ENCODE measurements at places on chromosomes 12 and 14.

- no peak for DNase-seq
- no peak overlapping the region for H3K27ac ChIP-seq
- H3K4me1 ChIP-seq = peaks cover 41% of the 10 kb centered on the region
- no peaks in the 10 kb centered on the region for H3K27me3 ChIP-seq
Measured at GRCh38 chr12:122864894-122865253, 29.6 kb downstream of the HIP1R start.

DNA sequence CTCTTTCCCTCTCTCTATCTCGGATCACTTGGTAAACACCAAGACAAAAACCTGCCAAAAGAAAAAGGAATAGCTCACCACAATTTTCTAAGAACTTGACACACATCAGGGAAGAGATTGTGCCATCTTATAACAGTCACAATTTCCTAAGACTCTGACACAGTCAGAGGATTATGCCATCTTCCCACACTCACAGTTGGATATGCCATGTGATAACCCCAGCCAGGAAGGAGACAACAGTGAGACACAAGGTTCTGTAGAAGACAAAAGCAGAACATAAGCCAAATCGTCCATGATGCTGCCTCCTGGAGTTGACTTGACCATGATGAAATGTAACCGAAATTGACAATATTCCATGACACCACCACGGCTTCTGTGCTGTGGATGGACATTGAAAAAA, 2.8 kb upstream of the CLEC9A start:
- no peaks in the 10 kb centered on the region for H3K27me3 ChIP-seq
- DNase-seq = peak; percentile 73
- no peak overlapping the region for H3K4me3 ChIP-seq
- no peaks in the 10 kb centered on the region for H3K36me3 ChIP-seq
- H3K27ac ChIP-seq = no peak overlapping the region

DNA sequence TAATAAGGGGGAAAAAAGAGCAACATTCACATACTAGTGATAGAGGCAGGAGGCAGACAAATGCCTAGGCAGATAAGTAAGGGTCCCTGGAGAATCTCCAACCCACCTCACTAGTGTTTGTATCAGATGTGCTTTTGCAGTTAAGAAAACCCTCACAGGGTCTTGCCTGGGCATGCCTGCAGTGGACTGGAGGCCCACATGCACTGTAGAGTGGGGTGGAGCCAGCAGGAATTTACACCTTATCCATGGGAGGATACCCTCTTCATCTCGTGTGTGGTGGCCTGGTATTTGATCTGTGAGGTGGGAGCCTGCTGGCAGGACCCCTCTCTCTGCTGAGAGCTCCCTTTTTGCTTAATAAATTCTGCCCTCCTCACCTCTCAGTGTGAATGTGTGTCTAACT, 238.0 kb upstream of the SLC16A7 start:
- H3K27me3 ChIP-seq = no peaks in the 10 kb centered on the region
- H3K36me3 ChIP-seq = no peaks in the 10 kb centered on the region
- H3K27ac ChIP-seq = no peak overlapping the region
- DNase-seq = no peak
- H3K4me3 ChIP-seq = no peak overlapping the region
- peaks cover 2% of the 10 kb centered on the region for H3K4me1 ChIP-seq

GRCh38 chr12:103705927-103706326, 118.9 kb downstream of the STAB2 start:
- DNase-seq = no peak
- H3K27me3 ChIP-seq = peaks cover 7% of the 10 kb centered on the region
- H3K27ac ChIP-seq = no peak overlapping the region
- H3K4me3 ChIP-seq = no peak overlapping the region
- H3K4me1 ChIP-seq = no peaks in the 10 kb centered on the region

GRCh38 chr12:124742678-124743077, 121.0 kb downstream of the SCARB1 start:
- H3K4me3 ChIP-seq = no peak overlapping the region
- H3K4me1 ChIP-seq = peaks cover 42% of the 10 kb centered on the region
- H3K36me3 ChIP-seq = no peaks in the 10 kb centered on the region
- no peak for DNase-seq
- no peak overlapping the region for H3K27ac ChIP-seq

GRCh38 chr14:103560691-103561090, 1.8 kb downstream of the BAG5 start:
- H3K36me3 ChIP-seq = peaks cover 33% of the 10 kb centered on the region
- no peak for DNase-seq
- no peak overlapping the region for H3K27ac ChIP-seq

DNA sequence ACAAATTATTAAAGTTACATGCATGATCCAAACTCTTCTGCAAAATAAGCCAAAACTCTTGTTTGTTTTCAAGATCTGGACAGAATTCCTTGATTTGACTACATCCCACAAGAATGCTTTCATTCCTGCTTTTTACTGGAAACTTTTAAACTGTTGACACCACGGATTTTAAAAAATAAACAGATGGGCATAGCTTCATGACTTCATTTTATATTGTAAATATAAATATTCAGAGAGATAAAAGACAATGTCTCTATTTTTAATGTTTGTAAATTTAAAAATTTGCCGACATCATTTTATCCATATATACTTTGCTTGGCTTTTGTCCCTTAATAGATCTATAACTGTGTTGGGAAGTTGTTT, 134.3 kb upstream of the DCN start:
- no peaks in the 10 kb centered on the region for H3K36me3 ChIP-seq
- H3K4me1 ChIP-seq = no peaks in the 10 kb centered on the region
- no peaks in the 10 kb centered on the region for H3K27me3 ChIP-seq
- H3K4me3 ChIP-seq = no peak overlapping the region
- no peak overlapping the region for H3K27ac ChIP-seq
- DNase-seq = peak; percentile 69

GRCh38 chr14:69260861-69261564, 1.1 kb downstream of the GALNT16 start:
- H3K27me3 ChIP-seq = peaks cover 34% of the 10 kb centered on the region
- H3K4me3 ChIP-seq = peak overlapping the region; percentile 81
- H3K27ac ChIP-seq = no peak overlapping the region
- no peak for DNase-seq

DNA sequence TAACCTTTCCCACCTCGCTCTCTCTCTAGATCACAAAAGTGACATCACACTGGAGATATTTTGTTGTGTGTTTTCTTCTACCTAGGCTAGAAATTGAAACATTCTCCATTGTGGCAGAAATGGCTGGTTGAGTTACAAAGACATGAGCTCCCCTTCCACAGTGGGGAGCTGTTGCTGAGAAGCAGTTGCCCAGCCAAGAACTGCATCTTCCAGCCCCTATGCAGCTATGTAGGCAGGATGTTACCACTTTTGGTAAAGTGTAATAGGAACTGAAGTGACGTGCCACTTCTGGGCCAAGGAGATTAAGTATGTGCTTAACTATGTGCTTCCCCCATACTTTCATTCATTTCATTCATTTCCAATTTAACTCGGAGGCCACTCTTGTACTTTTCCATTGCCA, 138.7 kb upstream of the E2F7 start:
- H3K36me3 ChIP-seq = no peaks in the 10 kb centered on the region
- H3K27me3 ChIP-seq = no peaks in the 10 kb centered on the region
- H3K27ac ChIP-seq = no peak overlapping the region
- DNase-seq = no peak
- H3K4me3 ChIP-seq = no peak overlapping the region
- H3K4me1 ChIP-seq = no peaks in the 10 kb centered on the region

DNA sequence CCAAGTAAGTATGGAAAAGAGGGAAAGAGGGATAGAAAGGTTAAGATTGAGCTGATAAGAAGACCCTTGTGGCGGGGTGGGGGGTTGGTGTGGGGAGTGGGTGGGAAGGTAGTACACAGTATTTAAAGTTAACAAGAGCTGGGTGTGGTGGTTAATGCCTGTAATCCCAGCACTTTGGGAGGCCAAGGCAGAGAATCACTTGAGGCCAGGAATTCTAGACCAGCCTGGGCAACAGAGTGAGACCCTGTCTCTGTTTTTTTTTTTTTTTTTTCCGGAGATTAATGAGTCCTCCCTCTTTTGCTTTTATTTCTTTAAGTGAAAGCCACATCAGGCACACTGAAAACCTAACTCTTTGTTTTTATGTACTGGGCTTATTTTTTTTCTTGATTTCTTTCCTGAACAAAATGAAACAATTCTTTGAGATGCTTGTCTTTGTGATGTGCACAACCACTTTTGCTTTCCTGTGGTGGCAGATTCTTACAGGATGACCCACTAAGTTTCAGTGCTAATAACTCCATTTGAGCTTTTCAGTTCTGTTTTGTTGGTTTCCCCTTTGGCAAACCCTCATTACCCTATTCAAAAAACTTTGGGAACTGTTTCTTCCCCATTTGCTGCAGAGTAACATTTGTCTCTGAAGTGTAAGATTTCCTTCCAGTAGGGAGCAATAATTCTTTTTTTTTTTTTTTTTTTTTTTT, 54.8 kb downstream of the WNK1 start:
- DNase-seq = peak; percentile 30
- H3K27me3 ChIP-seq = no peaks in the 10 kb centered on the region

DNA sequence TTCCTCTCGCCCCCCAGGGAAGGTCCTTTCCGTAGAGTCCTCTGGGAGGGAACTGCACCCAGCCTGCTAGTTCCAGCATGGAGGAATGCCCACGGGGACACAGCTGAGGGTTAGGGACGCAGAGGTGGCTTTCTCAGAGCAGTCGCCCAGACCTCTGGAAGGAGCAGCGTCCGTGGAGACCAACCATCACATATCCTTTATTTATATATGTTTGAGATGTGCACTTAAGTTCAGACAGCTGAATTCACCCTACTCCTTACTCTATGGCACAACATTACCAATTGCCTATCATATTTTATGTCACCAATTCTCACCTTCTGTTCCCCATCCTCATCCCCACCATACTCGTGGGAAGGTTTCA, 305.6 kb upstream of the DIO3 start:
- no peaks in the 10 kb centered on the region for H3K36me3 ChIP-seq
- H3K4me1 ChIP-seq = no peaks in the 10 kb centered on the region
- no peaks in the 10 kb centered on the region for H3K27me3 ChIP-seq
- H3K4me3 ChIP-seq = no peak overlapping the region
- H3K27ac ChIP-seq = no peak overlapping the region
- no peak for DNase-seq

DNA sequence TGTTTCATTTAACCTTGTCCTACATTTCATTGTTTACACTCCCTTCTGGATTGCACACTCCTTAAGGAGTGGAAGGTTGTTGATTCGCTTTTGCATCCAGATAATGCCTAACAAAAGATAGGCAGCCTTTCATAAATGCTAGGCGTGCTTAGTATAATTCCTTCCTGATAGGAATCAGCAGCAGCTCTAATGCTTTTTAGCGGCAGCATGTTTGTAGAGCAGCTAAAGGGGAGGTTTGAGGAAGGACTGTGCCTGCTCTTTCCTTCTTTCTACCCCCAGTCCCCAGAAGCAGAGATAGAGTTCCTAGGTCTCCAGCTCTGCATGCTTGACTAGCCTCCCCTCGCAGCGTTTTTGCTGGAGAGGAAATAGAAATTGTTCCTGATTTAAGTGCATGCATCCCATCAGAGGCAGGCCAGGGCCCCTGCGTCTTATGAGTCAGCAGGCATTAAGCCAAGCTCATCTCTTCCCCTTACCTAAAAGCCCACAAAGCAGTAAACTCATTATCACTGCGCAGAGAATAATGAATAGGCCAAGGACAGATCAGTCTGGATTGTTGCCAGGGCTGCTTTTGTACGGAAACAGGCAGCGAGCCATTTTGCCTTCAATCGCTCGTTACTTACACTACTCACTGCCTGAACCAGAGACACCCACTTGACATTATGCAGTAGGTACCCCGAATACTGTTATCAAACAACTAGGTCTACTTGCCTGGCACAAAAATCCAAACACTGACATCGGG, 14.0 kb upstream of the TBPL2 start:
- peaks cover 9% of the 10 kb centered on the region for H3K4me1 ChIP-seq
- no peaks in the 10 kb centered on the region for H3K36me3 ChIP-seq
- no peak overlapping the region for H3K4me3 ChIP-seq
- no peaks in the 10 kb centered on the region for H3K27me3 ChIP-seq
- DNase-seq = peak; percentile 84

- DNase-seq = no peak
- no peaks in the 10 kb centered on the region for H3K4me1 ChIP-seq
- peaks cover 3% of the 10 kb centered on the region for H3K36me3 ChIP-seq
- peaks cover 67% of the 10 kb centered on the region for H3K27me3 ChIP-seq
Measured at GRCh38 chr12:132354211-132354981, 25.0 kb upstream of the GALNT9 start.

DNA sequence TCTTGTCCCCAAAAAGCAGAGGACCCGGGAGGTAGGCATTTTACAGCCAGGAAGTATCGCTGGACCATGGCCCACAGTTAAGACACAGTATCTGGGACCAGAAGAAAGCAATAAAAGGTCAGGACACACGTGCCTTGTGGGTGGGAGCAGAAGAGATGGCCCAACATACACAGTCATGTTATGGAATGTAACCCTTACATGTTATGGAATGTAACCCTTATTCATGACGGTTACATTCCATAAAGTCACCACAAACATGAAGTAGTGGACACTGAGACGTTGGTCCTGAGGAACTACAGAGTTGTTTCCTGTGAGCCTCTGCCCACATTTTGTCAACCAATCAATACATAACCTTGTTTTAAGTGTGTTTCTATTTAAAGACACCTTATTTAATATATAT, 285.6 kb upstream of the FKBP4 start:
- no peak overlapping the region for H3K27ac ChIP-seq
- peaks cover 6% of the 10 kb centered on the region for H3K27me3 ChIP-seq
- peaks cover 25% of the 10 kb centered on the region for H3K36me3 ChIP-seq
- no peak for DNase-seq
- H3K4me1 ChIP-seq = no peaks in the 10 kb centered on the region

- DNase-seq = no peak
- no peaks in the 10 kb centered on the region for H3K27me3 ChIP-seq
- peaks cover 13% of the 10 kb centered on the region for H3K36me3 ChIP-seq
- no peak overlapping the region for H3K4me3 ChIP-seq
Measured at GRCh38 chr14:55347040-55347439, 64.6 kb downstream of the ATG14 start.

- no peak for DNase-seq
- no peaks in the 10 kb centered on the region for H3K36me3 ChIP-seq
- H3K4me1 ChIP-seq = peaks cover 8% of the 10 kb centered on the region
- H3K4me3 ChIP-seq = no peak overlapping the region
Measured at GRCh38 chr12:109711596-109712461, 1.8 kb upstream of the FAM222A start.

DNA sequence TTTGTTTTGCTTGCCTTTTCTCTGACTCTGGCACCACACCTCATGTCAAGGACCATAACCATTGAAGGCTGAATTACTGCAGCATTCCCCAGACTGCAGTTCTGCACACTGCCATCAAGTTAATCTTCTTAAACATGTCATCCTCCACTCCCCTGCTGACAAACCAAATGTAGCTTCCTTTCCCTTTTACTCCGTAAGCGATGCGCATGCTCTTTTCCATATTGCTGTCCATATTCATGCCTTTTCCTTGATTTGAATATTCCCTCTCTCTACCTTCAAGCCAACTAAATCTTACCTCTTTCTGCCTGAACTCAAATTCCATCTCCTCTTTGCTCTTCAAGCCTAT, 13.6 kb downstream of the GPX2 start:
- H3K4me3 ChIP-seq = no peak overlapping the region
- H3K36me3 ChIP-seq = peaks cover 14% of the 10 kb centered on the region
- no peaks in the 10 kb centered on the region for H3K27me3 ChIP-seq
- H3K4me1 ChIP-seq = peaks cover 2% of the 10 kb centered on the region

GRCh38 chr12:115569345-115570068, 708.0 kb downstream of the MED13L start:
- no peaks in the 10 kb centered on the region for H3K36me3 ChIP-seq
- no peaks in the 10 kb centered on the region for H3K27me3 ChIP-seq
- H3K4me3 ChIP-seq = no peak overlapping the region
